Stomach (tissue), 19 donors: ENCODE measurements at places on chromosomes 11 and 22. TPM values are rescaled to one million over a fixed set of nuclear protein-coding genes. Genes with fewer than 3 reads are reported as not detected.

Gene AIFM3
- not detected for total RNA-seq

Gene CDPF1
- 7.2 TPM for total RNA-seq

Gene TEF
- total RNA-seq: 8.4 TPM

Gene OR6T1
- total RNA-seq: not detected

Gene CABP2
- total RNA-seq: not detected
